Stimulated activated CD4-positive, alpha-beta T cell treated with anti-CD3 and anti-CD28 coated beads, Interleukin-1b, Interleukin-23, amount 100 ng/mL, for 1 hour (primary cell): ENCODE measurements at places on chromosomes 5 and 9.

DNA sequence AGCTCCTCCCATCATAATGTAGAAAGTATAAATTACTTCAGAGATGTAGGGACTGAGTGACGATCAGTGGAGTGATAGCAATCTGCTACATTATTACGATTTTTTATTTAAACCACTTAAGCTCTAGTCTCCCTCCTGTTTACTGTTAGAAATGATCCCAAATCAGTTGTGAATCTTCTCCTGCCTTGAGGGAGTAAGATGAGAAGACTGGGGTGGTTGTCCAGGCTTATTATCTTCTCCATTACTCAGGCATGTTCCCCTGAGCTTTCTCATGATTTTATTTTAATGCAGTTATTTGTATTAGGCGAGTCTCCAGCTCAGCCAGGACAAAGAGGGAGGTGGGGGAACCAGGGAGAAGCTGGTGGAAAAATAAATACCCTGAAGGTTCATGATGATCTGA lies 48.2 kb upstream of the CTNNA1 start:
- no peak for DNase-seq

DNA sequence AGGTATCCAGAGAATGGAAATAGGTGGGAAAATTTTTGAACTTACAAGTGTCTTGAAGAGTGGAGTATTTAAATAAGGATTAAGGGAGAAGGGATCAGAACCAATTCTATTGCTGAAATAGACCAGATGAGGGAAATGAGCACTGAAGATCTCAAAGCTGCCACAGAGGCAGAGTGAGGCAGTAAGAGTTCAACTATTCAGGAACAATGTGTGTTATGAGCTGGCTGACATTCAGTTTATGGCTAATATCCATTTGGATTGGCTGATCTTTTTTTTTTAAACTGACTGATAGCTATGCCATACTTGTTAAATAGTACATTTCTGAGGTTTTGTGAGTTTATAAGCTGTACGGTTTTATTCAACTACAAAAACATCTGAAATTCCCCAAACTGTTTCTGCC lies 95.3 kb upstream of the GNA14 start:
- no peak for DNase-seq

- DNase-seq: no peak
Observed at GRCh38 chr5:145938776-145939539, 2.6 kb downstream of the SH3RF2 start.

GRCh38 chr5:116374434-116374852 lies 200.2 kb downstream of the SEMA6A start:
- no peak for DNase-seq

DNA sequence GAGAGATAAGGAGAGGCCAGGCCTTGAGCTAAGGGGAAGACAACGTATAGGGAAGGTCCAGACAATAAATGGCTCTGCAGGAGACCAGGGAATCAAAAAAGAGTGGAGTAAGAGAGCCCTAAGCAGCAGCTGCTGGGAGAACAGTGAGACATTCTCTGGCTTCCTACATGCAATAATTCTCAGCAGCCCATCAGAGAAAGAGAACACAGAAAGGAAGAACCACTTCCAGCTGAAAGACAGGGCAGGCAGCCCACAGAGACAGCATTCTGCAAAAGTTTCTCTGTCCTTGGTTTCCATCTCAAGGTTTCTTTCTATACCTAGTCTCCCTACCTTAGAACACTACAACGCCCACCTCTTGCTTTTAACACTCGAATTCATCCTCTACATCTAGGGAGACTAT lies 189.9 kb downstream of the DEPDC1B start:
- no peak for DNase-seq
